Diencephalon (tissue), 1 donor: ENCODE measurements at places on chromosomes 1 and 21. TPM values are rescaled to one million over a fixed set of nuclear protein-coding genes. Genes with fewer than 3 reads are reported as not detected.

Gene EXO1
- 4.2 TPM for total RNA-seq

Gene OR2L5
- total RNA-seq: 1.8 TPM

Gene TEDDM1
- not detected for total RNA-seq

Gene LCE1E
- not detected for total RNA-seq

Gene SYNC
- 7.8 TPM for total RNA-seq

Gene ZCCHC17
- total RNA-seq: 59.1 TPM

Gene MSH4
- total RNA-seq: 1.6 TPM

Gene JMJD4
- total RNA-seq: 11.8 TPM

Gene TNFAIP8L2
- 2.3 TPM for total RNA-seq

Gene SLC30A1
- total RNA-seq: 29.5 TPM

Gene LDLRAD1
- total RNA-seq: not detected

Gene BEND5
- total RNA-seq: 17.5 TPM

Gene MRPL55
- 35.8 TPM for total RNA-seq

Gene RPE65
- 2.1 TPM for total RNA-seq

Gene PLA2G2C
- total RNA-seq: not detected

Gene ALG14
- 6.5 TPM for total RNA-seq

Gene CCDC24
- total RNA-seq: 6.2 TPM

Gene AK4
- 14.5 TPM for total RNA-seq

Gene OPTC
- total RNA-seq: not detected

Gene SLC16A4
- 5.8 TPM for total RNA-seq

Gene TLR5
- total RNA-seq: 1.8 TPM

Gene FLG
- not detected for total RNA-seq

Gene GNG4
- total RNA-seq: 81.0 TPM

Gene FBXO2
- total RNA-seq: 11.5 TPM

Gene CYP2J2
- 1.6 TPM for total RNA-seq

Gene VPS13D
- total RNA-seq: 64.8 TPM

Gene RAP1GAP
- 47.1 TPM for total RNA-seq

Gene ZBTB21
- 16.8 TPM for total RNA-seq

Gene LRRC53
- total RNA-seq: 0.23 TPM

Gene SESN2
- 4.4 TPM for total RNA-seq

Gene CD53
- 17.1 TPM for total RNA-seq

Gene PODN
- total RNA-seq: 1.2 TPM

Gene VANGL2
- total RNA-seq: 17.8 TPM

Gene TMCC2
- 38.3 TPM for total RNA-seq

Gene CRYAA
- not detected for total RNA-seq

Gene KIF17
- 17.8 TPM for total RNA-seq

Gene AGMAT
- 2.3 TPM for total RNA-seq

Gene AMY2A
- not detected for total RNA-seq

Gene PLA2G2D
- not detected for total RNA-seq

Gene PRRX1
- total RNA-seq: 10.6 TPM

Gene OR2L3
- 0.92 TPM for total RNA-seq

Gene FAM177B
- total RNA-seq: 0.23 TPM
